Iris pigment epithelial cell (primary cell): ENCODE measurements at places on chromosomes 13 and 19.

- no peak for DNase-seq
Measured at GRCh38 chr13:36998624-36999041, 507 bp downstream of the ALG5 start.

DNA sequence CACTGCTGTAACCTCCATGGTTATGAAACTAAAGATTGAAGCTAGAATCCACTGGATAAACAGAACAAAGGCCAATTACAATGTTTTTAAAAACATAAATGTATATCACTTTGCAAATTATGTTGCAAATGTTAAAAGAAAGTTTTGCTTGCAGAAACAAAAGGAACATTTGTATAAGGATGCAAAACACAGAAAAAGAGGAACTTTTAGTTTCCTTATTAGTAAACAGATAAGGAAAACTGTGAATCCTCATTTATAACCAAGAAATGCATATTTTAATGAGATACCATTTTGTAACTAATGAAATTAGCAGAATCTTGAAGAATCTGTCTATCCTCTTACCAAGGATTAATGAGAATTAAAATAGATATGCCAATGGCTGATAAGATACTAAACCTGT is 32.3 kb downstream of the LPAR6 start:
- DNase-seq: no peak

DNA sequence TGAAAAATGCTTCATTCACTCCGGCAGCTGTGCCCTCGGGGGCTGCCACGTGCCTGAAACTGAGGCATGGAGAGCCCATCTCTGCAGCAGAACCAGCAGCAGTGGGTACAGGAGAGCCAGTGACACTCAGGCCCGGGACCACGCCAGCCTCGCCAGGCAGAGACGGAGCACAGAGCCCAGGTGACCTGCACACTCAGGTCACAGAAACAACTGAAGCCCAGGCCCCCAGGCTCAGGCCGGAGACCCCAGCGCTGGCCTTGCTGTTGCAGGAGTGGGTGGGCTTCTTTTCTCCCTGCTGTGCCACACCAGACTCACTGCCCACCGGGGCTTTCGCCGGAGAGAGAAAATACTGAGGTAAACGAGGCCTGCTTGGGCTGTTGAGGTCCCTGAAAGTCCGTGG is 117.3 kb downstream of the SOX1 start:
- DNase-seq: no peak

- DNase-seq: no peak
Measured at GRCh38 chr13:21672796-21673538, 2.1 kb downstream of the FGF9 start.
